Spleen (tissue), 13 donors: ENCODE measurements at places on chromosomes 3 and 15.

- DNase-seq: no peak
Measured at GRCh38 chr3:42600958-42601675, 631 bp downstream of the NKTR start.

DNA sequence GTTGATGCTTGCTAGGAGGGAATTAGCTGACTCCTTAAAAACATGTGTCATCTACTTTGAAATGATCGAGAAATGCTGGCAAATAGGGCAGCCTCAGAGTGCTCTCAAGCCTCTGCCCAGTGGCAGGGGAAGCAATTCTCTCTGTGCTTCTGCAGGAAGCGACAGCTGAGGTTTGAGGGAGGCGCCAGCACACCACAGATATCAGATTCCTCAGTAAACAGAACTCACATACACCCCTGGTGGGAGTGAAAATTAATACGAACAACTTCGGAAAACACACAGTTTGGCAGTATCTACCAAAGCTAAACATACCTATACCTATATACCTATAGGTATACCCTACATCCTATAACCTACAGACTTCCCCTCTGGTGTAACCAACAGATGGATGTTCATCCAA is 61.3 kb downstream of the NSMCE3 start:
- no peak for DNase-seq

GRCh38 chr3:105714453-105714852 is 154.4 kb downstream of the CBLB start:
- peak; percentile 51 for DNase-seq

DNA sequence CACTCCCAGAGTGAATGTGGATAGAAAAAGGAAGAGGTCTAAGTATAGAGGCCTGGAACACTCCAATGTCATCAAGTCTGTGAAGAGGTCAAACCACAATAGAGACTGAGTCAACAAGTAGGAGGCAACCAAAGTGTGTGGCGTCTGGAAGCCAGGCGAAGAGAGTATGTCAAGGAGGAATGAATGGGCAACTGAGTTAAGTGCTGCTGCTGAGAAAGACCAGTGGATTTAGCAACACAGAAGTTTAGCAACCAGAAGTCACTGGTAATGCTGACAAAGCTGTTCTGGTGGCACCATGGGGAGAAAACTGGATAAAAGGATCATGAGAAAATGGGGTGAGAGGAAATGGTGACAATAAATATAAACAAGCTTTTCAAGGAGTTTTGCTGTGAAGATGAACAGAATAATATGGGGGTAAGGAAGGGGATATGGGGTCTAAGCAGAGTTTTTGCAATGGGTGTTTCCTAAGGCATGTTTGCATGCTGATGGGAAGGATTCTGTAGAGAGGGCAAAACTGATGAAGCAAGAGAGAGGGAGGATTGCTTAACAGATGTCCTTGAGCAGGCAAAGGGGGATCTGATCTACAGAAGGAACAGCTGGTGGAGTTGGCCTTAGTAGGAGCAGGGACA is 38.4 kb downstream of the PCOLCE2 start:
- no peak for DNase-seq

DNA sequence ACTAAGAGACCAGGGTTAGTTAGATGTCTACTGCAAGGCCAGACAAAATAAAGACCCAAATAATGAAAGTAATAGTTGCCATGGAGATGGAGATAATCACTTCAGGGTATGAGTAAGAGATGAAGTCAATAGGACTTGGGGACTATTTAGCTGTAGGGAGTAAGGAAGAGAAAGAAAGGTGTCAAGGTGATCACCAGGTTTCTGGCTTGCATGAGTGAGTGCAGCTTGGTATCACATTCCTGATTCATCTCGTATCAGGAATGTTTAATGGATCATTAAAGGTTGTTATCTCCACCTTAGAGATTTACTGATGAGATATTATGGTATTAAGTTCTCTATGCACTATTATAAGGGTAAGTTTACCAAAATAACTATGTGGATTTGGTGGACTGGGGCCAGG is 357.4 kb upstream of the ATP11B start:
- no peak for DNase-seq

DNA sequence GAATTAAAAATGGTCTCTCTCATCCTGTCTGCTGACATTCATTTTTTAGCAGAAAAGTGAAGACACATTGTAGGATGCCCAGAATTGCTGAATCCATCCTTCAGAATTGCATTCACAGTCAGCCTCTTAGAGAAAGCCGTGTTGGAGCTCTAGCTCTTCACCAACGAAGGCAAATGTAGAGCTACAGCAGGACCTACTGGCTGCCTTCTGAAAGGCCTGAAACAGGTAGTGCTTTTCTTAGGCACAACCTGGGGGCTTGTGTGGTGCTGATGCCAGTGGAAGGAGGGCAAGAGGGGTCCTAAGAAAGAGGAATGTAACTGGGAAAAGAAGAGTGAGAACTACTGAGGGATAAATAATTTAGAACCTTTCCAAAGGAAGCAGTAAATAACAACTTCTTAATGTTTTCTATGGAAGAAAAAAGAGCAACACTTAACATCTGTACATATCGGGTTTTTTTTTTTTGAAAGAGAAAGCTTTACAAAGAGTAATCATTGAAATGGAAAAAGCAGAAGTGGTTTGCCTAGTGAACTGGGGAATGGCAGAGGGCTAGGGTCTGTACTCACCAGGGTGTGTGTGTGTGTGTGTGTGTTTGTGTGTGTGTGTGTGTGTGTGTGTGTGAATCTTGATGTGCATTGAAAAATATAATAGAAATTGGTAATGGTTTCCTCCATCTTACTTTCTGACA is 297.8 kb downstream of the SATB1 start:
- no peak for DNase-seq

GRCh38 chr3:97106652-97106989 is 292.2 kb downstream of the EPHA6 start:
- DNase-seq: no peak

DNA sequence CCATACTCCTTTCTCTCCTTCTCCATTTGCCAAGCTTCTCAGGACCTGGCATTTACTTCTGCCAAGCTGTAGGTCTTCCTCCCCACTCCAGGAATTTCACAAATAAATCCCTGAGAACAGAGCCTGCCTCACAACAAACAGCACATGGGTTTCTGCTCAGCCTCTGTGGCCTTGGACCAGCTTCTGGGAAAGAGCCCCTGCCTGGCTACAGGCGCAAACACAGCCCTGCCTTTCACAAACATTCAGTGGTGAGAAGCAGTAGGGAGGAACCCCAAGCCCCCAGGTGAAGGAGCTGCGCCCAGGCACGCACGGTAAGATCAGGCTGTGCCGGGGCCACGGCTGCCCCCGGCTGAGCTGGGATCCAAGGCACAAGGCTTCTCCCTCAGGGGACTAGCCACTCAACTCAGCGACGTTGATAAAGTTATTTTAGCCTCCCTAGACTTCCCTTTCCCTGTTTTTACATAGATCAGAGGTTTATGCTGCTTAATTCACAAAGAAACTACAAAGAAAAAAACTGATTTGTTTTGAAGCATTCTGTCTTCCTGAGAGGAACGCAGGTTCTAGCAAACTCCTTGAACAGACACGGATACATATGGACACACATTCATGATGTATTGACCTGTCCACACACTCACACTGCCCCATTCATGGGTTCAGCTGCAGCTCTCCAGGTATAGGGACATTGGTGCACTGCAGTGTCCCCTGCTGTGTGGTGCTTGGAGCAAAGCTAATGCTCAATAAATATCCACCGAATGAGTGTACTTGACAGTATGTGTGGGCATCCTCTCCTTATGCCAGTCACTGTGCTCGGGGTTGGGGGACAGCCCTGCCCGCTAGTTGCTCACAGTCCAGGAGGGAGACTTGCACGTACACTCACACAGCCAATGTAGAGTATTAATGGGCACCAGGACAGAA is 25.4 kb downstream of the HES1 start:
- DNase-seq: no peak

- no peak for DNase-seq
Measured at GRCh38 chr15:48928877-48929538, 34.7 kb downstream of the SHC4 start.

DNA sequence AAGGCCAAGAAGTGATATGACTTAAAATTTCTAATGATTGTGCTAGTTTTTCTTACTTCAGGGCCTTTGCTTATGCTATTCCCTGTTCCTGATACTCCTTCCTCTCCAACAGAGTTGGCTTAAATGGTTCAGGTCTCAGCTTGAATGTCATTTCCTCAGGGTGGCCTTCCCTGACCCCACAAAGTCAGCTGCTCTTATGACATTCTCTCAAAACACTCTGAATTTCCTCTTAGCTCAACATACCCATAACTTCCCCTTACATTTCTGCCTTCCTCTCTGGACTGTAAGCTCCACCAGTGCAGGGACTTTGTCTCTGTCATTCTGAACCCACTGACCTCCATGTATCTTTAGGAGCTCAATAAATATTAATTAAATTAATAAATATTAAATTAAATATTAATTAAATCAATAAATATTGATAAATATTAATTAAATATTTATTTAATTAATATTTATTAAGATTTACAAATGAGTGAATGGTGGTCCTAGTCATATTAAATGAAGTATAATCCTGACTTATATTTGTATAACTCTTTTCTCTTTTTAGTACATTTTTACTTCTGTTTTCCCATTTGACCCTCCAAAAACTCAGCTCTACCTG is 17.9 kb upstream of the TMCC1 start:
- DNase-seq: no peak

DNA sequence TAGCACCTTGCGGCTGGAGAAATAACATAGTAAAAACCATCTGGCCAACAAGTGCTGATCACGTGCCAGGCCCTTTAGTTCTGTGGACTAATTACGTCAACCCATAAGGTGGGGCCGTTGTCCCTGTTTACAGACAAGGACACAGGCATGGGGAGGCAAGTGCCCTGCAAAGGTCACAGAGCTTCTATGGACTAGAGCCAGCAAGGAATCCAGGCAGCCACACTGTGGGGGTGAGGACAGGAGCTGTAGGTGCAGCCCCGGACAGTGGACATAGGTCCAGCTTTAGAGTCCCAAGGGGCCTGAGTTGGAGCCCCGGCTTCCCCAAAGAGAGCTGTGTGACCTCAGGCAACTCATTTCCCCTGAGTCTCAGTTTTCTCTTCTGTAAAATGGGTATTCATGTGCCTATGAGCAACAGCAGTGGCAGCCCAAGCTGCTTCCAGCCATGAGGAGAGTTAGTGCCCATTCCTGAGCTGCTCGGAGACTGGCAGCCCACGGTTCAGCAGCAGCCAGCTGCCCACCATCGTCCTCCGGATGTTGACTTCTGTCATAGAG is 13.9 kb downstream of the CHST13 start:
- DNase-seq: peak; percentile 70
